Pancreas (tissue), 10 donors: ENCODE measurements at places on chromosomes 13 and 19. TPM values are rescaled to one million over a fixed set of nuclear protein-coding genes. Genes with fewer than 3 reads are reported as not detected.

The LMTK3 gene
- 4.1 TPM for polyA plus RNA-seq

The KLK2 gene
- 0.09 TPM for polyA plus RNA-seq

The ZNF99 gene
- not detected for polyA plus RNA-seq

The SGCG gene
- not detected for polyA plus RNA-seq

DNA sequence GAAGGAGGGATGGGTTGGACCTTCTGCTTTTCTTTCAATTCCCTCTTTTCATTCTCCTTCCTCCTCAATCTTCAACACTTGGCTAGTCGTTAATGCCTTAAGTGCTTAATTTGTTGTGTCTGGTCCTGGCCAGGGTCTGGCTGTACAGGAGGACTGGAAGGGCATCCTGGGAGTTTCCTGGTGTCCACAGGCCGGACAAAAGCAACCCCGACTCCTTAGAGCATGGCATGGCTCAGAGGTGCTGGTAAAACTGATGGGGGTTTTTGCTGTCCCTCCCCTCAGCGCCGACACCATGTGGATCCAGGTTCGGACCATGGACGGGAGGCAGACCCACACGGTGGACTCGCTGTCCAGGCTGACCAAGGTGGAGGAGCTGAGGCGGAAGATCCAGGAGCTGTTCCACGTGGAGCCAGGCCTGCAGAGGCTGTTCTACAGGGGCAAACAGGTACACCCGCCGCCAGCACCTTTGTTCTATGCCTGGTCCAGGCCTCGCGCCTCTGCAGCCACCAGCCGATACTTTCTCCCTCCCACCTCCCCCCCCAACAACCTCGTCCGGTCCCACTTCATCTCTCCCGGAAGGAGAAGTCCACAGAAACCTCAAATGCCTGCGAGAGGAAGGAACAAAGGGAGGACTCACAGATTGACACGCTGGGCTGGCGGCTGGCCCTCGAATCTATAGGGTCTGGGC, 1.4 kb downstream of the UHRF1 start:
- DNase-seq: no peak

DNA sequence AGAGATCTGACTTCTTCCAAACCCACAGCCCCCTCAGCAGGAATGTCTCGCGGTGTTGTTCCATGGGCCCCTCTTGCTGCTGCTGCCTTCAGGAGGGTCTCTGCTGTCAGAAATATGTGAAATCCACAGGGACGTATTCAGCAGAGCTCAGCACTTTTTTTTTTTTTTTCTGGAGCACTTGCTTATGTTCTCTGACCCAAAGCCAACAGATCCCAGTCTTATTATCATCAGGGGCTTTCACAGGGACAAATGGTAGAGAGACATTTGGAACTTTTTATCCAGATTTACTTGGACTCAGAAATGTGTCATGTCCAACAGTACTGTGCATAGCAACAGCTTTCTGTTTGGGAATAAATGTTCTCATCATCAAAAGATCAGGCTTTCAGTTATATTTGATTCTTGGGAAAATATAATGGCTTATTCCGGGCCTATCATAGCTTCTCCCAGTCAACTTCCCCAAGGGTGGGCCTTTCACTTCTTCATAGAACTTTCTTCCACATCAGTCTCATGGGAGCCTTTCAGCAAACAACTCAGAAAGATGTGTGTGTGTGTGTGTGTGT, 332.7 kb downstream of the ZNF536 start:
- DNase-seq: no peak

GRCh38 chr19:2982561-2982960, 5.2 kb downstream of the TLE6 start:
- DNase-seq: no peak

- DNase-seq: no peak
Measured at GRCh38 chr13:107977071-107977574, 238.2 kb downstream of the LIG4 start.
